ENCODE measurements at places on chromosomes 1 and 21.

- DNase-seq: no peak
Measured at GRCh38 chr1:226762988-226763904, 24.2 kb upstream of the ITPKB start.

DNA sequence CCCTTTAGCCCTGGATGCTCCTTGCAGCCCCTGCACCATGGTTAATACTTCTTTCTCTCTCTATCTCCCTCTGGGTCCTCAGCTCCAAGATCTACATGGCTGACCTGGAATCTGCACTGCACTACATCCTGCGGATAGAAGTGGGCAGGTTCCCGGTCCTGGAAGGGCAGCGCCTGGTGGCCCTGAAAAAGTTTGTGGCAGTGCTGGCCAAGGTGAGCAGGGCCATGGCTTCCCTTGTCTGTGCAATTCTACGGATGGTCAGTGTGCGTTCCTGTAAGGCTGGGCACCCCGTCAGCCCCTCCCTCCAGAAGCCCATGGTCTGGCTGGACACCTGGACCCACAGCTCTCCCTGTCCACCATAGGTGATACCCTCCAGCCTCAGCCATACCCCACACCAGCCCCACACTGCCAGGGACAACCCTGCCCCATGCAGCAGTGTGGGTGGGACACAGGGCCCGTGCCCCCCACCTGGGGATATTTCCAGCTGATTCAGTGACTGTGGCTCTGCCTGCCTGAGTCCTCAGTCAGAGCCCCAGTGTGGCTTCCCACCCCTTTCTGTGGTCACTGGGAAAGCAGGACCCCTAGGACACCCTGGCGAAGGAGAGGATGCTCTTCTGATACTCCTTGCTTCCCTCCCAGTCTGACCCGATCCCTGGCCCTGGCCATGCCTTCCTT lies 31.4 kb downstream of the QSOX1 start:
- no peak for DNase-seq

GRCh38 chr1:156692925-156693847 lies 12.2 kb downstream of the CRABP2 start:
- peak; percentile 23 for DNase-seq

DNA sequence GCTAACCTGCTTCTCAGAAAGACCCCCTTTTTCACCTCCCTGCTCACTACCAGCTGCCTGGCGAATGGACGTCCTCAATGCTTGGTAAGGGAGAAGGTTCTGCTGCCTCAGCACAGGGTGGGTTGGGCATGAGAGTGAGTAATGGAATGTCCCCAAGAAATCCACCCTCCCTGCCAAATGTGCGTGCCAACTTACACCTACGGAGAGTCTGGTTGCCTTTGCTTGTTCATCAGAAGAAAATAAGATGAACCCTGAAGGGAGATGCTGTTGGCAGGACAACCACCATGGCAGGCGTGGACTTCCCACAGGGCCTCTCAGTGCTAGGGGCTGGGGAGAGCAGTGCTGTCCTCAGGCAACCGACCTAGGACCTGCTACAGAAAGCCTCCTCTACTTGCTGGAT lies 106.0 kb downstream of the XCL2 start:
- peak; percentile 26 for DNase-seq

GRCh38 chr1:206111271-206111927 lies 5.8 kb downstream of the AVPR1B start:
- no peak for DNase-seq

DNA sequence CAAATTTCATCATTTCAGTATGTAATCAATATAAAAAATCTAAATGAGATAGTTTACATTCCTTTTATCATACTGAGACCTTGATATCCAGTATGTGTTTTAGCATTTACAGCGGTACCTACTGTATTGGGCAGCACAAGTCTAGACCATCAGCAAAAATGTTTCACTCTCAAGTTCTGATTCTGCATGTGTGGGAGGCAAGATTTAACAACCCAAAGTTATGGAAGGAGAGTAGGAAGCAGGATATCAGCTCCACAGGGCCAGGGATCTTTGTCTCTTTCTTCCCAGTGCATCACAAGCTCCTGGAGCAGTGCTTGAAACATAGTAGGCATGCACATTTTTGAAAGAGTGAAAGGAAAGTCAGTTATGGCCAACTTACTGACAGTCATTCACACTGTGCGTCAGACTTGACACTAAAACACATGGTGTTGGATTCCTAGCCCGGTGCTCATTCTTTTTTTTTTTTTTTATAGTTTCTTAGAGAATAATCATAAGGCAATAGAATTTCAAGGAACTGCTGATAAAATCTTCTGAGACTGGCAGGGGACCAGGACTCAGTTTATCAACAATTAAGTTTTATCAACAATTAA lies 6.1 kb downstream of the TENT5C start:
- no peak for DNase-seq

DNA sequence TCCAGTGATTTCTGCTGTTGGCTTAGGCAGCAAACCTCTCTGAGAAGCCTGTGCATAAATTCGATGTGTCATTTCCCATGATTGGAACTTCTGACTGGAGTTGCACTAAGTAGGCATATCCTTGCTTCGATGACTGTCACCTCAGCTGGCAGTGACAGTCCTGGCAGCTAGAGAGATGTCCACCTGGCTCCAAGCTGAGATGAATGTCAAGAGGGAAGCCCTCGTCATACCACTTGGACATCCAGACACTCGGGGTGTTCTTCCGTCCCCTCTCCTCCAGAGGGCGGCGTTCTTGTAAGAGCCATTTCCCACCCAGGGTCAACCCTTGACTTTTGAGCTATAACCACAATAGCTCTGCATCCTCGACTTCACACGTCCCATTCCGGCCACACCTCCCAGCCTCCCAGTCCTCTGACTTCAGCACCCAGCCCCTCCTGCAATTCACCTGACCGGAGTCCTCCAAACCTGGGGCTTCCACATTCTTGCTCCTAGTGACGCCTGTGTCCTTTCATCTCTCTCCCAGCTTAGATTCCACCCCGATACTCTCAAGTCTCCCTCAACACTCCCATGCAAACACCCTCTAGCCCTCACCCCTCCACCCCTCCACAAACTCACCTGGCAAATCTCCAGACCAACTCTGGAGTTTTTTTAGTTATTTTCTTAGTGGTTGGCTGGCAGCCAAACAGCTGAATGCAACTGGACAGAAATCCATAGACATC lies 17.3 kb downstream of the CA6 start:
- peak; percentile 79 for DNase-seq

- DNase-seq: no peak
Measured at GRCh38 chr1:109427171-109427467, 871 bp upstream of the PSMA5 start.

DNA sequence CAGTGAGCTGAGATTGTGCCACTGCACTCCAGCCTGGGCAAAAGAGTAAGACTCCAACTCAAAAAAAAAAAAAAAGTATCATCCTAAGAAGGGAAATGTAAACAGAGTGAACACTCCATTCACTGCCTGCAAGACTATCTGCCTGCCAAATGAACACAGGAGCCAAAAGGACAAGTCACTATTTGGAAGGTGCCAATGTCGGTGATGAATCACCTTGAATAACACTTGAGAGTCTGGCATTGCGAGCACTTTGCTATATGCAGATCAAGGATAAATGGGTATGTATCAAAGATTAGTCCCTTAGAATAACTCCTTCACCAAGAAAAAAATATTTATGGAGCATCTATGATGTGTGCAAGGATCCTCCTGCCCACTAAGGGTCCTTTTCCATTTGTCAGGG lies 6.6 kb downstream of the UBR4 start:
- no peak for DNase-seq

- no peak for DNase-seq
Measured at GRCh38 chr1:22447621-22448111, 4.0 kb upstream of the ZBTB40 start.

DNA sequence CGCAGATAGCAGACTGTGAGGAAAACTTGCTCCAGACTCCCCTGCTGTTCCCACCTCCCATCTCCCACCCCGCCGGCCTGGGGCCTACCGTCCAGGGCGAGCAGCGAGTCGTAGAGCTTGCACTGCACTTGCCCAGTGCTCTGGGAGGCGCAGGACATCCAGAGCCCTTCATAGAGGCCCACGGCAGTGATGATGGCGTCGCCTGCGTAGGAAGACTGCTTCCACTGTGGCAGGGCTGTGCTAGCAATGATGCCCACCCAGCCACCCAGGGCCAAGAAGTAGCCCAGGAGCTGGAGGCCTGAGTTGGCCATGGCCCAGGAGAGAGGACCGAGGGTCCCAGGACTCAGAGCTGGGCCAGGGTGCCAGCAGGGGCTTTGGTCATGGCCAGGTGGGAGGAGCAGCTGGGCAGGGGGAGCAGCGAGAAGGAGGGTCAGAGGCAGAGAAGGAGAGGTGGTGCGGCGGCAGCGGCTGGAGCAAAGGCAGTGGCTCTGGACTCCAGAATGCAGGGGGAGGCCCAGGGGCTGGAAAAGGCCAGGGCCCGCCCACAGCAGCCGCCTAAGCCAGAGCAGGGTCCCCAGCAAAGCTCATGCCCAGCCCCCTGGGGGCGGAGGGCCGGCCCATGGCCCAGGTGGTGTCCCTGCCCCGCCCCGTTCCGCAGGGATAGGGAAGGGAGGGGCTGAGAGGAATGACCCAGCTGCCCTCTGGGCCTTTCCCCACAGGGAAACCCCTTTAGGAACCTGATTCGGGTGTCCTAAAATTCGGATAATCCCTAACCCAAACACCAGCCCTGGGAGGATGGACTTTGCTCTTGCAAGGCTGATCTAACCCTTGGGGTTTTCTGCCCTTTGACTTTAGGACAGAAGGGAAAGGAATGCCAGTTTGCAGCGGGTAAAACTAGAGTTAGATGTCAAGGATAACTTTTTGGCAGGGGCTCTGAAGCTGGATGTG lies at the start of gene CLDN19:
Gene CLDN19, minus strand, starts transcription at position 484 of the 948 bp plus-strand sequence. Its CDS starts 173 bp downstream, at position 311.
- no peak for DNase-seq

- DNase-seq: peak; percentile 41
Measured at GRCh38 chr1:230426246-230427093, at the start of gene PGBD5. Gene PGBD5 (minus strand): TSS chr1:230426332. CDS start chr1:230425928, 404 bp downstream.

DNA sequence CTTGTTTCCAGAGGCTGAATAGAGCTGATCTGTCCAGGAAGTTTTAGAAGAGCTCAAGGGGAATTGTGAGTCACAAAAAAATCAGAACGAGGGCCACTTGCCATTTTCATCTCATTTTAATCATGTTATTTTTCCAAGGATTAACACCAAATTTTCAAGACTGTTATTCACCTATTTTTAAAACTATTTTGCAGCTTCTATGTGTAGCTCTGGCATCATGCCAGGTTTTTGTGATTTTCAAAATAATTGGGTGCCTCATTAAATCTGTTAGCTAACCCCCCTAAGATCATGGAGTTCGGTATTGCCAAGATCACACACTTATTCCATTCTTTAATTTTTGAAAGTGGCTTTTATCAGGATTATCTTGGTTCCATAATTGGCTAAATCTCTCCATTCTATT lies 90.9 kb downstream of the RGS7 start:
- DNase-seq: no peak

- DNase-seq: peak; percentile 31
Measured at GRCh38 chr1:234839663-234840062, 229.7 kb upstream of the IRF2BP2 start.

DNA sequence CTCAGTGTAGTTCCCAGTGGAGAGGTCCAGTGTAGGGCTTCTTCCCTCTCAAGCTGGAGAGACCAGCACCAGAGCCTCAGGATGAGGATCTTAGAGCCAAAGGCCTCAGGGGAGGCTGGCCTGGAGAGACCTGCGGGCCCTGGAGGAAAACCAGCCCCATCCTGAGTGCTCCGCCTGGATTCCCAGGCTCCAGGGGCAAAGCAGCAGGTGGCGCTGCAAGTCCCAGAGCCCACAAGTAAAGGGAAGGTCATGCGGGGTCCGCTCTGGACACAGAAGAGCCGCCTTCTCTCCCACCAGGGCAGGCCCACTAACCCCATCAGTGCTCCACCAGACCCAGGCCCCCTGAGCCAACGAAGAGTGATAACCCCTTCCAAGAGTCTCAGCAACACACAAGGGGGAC lies 22.7 kb downstream of the PGBD5 start:
- DNase-seq: no peak

- DNase-seq: no peak
Measured at GRCh38 chr1:167207940-167208623, 12.6 kb upstream of the POU2F1 start.

GRCh38 chr1:14946684-14947238 lies 206.8 kb upstream of the TMEM51 start:
- DNase-seq: no peak

DNA sequence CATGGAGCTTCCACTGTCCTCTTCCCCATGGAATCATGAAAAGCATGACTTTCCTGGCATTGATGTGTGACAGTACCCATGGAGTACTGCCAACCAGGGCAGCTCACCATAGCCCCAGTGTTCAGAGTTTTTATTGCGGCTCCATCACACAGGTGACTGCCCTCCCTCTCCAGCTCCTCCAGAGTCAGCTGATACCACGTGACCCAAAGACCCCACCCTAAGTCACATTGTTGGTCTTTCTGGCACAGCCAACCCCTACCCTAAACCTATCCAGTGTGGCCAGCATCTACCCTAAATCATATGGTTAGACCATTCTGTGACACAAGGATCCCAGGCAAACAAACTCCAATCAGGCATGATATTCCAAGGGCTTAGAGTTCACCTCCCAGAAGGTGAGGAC lies 77.4 kb upstream of the VAMP3 start:
- no peak for DNase-seq

GRCh38 chr1:162697140-162697895 lies 65.1 kb downstream of the DDR2 start:
- peak; percentile 26 for DNase-seq

GRCh38 chr1:9289711-9290485 lies 2.8 kb upstream of the SPSB1 start:
- DNase-seq: no peak

DNA sequence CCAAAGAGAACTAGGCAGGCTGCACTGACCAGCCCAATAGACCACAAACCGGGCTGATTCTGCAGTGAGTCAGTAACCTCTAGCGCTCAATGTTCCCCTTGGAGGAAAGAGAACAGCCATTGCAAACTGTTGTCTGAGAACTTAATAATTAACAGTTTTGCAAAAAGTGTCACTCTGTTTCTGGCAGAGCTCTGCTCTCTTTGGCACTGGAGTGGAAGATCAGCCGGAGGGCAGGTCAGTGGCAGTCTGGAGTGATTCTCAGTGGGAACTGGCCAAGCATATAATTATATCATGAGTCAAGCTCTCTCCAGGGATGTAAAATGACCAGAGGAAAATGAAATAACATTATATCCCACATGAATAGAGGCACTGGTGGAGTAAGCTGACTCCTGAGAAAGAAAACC lies 238.3 kb downstream of the HLX start:
- no peak for DNase-seq

DNA sequence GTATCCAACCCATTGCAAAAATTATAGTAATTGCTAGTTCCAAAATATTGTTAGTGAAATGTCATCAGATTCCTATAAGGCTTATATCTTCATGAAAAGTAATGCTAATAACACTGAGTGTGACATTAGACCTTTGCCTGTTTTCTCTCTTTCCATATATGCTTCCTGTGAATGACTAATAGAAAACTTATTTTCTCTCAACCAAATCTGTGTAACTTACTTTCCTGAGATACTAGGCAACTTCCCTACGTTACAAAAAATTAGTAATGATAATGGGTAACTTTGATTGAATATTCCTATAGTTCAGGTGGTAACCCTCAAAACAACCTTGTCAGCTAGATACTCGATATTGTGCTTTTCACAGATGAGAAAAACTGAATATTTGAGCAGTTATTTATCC lies 124.2 kb upstream of the HNRNPU start:
- DNase-seq: no peak

Measured in GM12865 (cell line).